Skin of body (tissue), 3 donors: ENCODE measurements at places on chromosomes 1 and 21. TPM values are rescaled to one million over a fixed set of nuclear protein-coding genes. Genes with fewer than 3 reads are reported as not detected.

The TSACC gene
- not detected for total RNA-seq

The LAMC2 gene
- total RNA-seq = 14.1 TPM

The IGFN1 gene
- 3.6 TPM for total RNA-seq

The LRRIQ3 gene
- 0.99 TPM for total RNA-seq

The CSF3R gene
- total RNA-seq = 21.7 TPM

The LSM10 gene
- total RNA-seq = 7.3 TPM

The S100B gene
- 22.7 TPM for total RNA-seq

The CERS2 gene
- total RNA-seq = 43.7 TPM

The HPCAL4 gene
- total RNA-seq = 0.20 TPM

The DENND1B gene
- total RNA-seq = 13.3 TPM

The ZNF672 gene
- 11.2 TPM for total RNA-seq

The TAGLN2 gene
- total RNA-seq = 145 TPM

The DNALI1 gene
- total RNA-seq = 1.1 TPM

The AGT gene
- 6.0 TPM for total RNA-seq

The GJB3 gene
- 18.2 TPM for total RNA-seq

The RGSL1 gene
- not detected for total RNA-seq

The PAQR6 gene
- 0.79 TPM for total RNA-seq

The OR10J1 gene
- not detected for total RNA-seq

The KCNH1 gene
- 0.59 TPM for total RNA-seq

The TNFAIP8L2 gene
- 2.2 TPM for total RNA-seq

The PTPN22 gene
- total RNA-seq = 2.6 TPM

The BPNT1 gene
- total RNA-seq = 11.3 TPM

The PSRC1 gene
- 5.0 TPM for total RNA-seq

The CELF3 gene
- total RNA-seq = 0.49 TPM

The AVPR1B gene
- not detected for total RNA-seq

The RNU1-3 gene
- total RNA-seq = 34,682 TPM

The SPRR4 gene
- total RNA-seq = 17.7 TPM

The MYOM3 gene
- 32.7 TPM for total RNA-seq

The CFHR3 gene
- 0.39 TPM for total RNA-seq

The CFAP74 gene
- total RNA-seq = 0.49 TPM

The CHTOP gene
- total RNA-seq = 52.1 TPM

The BSND gene
- not detected for total RNA-seq

The FOXO6 gene
- total RNA-seq = 4.1 TPM

The OR2L13 gene
- not detected for total RNA-seq

The CELA2B gene
- total RNA-seq = 0.30 TPM

The CFHR2 gene
- not detected for total RNA-seq

The FCER1A gene
- 6.0 TPM for total RNA-seq

The GJA5 gene
- total RNA-seq = 5.3 TPM

The ANGPTL3 gene
- not detected for total RNA-seq

The AJAP1 gene
- 0.30 TPM for total RNA-seq

The ZNF683 gene
- not detected for total RNA-seq

The SPRR2F gene
- total RNA-seq = not detected

The IFNLR1 gene
- total RNA-seq = 3.4 TPM

The FHAD1 gene
- total RNA-seq = 1.4 TPM

The SPATA1 gene
- total RNA-seq = 0.79 TPM

The TXNDC12 gene
- total RNA-seq = 14.9 TPM

The ADAM30 gene
- not detected for total RNA-seq

The CDK18 gene
- 4.2 TPM for total RNA-seq

The OPRD1 gene
- total RNA-seq = 0.20 TPM

The GPR25 gene
- not detected for total RNA-seq

The DNM3 gene
- total RNA-seq = 5.2 TPM

The ANKRD34A gene
- 0.30 TPM for total RNA-seq

The BCAN gene
- total RNA-seq = 2.1 TPM

The S100A16 gene
- 103 TPM for total RNA-seq

The NUP210L gene
- total RNA-seq = 0.10 TPM

The ACTA1 gene
- 472 TPM for total RNA-seq

The MIXL1 gene
- total RNA-seq = not detected

The MTOR gene
- 27.2 TPM for total RNA-seq
